Activated CD4-positive, alpha-beta T cell treated with anti-CD3 and anti-CD28 coated beads, Interleukin-2, amount 50 U/mL, for 4 hours (primary cell): ENCODE measurements at places on chromosomes 16 and 17.

- DNase-seq: no peak
Measured at GRCh38 chr17:72710834-72711233, 381.7 kb downstream of the SLC39A11 start.

- DNase-seq: no peak
Measured at GRCh38 chr16:22388101-22388644, 13.8 kb upstream of the CDR2 start.

- no peak for DNase-seq
Measured at GRCh38 chr17:30869005-30869404, 37.0 kb downstream of the TEFM start.

DNA sequence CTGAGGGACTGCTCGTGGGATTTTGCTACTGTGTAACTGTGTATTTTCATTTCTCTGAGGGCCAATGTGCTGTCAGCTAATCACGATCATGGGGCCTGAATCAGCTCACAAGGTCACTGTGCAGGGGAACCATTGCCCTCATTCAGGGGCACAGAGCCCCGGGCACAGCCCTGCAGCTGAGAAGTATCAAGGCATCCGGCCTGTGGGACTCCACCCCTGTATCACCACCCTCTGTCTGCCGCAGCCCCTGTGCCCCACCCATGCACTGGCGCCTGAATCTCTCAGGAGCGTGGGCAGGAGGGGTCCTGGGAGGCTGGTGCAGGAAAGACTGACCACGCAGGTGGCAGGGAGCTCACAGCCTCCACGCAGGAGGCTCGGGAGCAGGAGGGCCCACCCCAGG, 43.4 kb upstream of the RASD1 start:
- DNase-seq: no peak

- no peak for DNase-seq
Measured at GRCh38 chr16:85357924-85358505, 245.7 kb upstream of the CIBAR2 start.

GRCh38 chr16:907842-908241, 62.9 kb downstream of the LMF1 start:
- DNase-seq: no peak

DNA sequence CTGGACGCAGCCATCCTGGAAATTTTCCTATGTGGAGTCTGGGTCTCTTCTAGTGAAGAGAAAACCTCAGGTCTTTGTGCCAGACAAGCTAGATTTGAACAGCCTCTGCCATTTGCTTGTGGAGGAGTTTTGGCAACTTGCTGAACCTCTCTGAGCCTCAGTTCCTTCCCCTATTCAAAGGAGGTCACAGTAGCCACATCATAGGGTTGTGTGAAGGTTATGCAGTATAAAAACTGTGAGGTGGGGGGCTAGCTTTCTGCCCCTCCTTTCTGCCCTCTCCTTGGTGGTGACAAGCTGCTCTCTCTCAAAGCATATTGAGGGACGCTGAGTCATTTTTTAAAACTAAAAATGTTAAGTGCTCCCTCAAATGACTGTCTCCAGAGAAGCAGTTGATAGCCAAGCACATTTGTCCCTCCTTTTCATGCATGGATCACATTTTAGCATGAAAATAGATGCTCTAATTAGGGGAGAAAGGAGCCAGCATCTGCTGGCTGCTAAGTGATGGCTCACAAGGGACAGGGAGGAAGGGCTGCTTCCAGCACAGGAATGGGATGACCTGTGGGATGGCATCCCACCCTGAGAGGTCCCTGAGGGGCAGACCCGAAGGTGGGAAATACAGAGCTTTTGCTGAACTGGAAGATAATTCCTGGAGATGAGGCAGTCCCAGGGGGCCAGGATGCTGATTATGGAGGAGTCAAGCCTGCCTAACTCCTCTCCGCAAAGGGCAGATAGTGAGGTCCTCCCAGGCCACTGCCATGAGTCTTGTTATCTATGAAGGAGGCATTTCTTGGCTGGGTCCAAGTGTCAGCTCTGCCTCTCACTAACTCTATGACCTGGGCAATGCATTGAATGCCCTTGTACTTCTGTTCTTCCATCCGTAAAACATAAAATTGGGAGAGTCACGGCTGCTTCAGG, 218.8 kb downstream of the RAB11FIP4 start:
- DNase-seq: no peak

- DNase-seq: no peak
Measured at GRCh38 chr16:65373097-65373496, 251.2 kb upstream of the CDH11 start.

DNA sequence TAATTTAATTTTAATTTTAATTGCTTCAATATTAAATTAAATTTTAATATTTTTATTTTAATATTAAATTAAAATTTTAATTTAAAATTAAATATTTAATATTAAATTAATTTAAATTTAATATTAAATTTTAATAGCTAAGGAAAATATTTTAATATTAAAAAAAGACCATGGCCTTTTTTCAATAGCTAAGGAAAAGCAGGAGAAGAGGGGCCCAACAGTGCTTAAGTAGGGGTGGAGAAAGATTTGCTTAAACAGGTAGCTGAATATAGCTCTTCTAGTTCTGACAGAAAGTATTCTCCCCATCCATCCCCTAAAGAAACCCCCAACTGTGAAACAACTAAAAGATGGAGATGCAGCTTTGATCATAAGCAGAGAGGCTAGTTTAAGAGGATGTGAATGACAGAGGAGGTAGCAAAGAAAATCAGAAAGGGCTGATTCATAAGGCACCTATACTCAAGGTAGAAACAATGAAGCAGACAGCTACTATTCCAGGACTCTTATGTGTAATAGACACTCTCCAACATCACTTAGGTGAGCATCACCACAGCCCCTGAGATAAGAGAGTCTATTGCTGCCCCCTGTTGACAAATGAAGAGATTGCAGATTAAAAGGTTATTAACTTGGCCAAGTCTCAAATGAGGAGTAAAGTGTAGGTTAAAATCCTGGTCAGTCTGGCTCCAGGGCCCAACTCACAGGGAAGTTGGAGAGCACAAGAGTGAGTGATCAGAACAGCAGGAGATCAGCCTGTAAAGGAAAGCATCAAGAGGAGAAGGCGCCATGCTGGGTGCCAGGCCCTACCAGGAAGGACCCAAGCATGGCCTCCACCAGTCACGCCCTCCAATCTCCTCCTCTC, 7.8 kb upstream of the RNASEK start:
- DNase-seq: no peak

DNA sequence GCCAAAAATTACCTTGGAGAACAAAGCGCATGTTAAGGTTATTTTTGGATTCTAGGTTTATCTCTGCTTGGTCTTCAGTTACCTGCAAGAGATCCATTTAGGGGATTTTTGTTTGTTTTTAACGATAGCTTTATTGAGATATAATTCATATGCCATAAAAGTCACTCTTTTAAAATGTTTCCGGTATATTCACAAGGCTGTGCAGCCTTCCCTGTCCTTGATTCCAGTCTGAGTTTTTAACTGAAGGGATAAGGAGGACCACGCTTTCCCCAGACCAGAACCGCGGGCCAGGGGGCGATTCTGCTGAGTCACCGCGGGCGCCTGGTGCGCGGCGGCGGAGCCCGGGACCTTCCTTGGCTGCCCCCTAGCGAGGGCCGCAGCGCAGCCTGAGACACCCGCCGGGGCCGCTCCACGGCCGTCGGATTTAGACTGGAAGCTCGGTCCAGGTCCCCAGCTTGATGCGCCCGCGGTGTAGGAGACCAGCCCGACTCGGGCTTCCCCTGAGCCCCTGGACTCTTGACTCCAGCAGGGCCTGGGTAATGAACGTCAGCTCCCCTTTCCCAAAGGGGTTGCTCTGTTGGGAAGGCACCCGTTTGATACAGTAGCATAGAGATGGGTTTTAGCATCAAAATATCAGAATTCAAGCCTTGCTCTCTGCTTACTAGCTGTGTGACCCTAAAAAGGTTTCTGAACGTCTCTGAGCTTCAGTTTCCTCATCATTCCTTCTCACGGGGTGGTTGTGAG, 50.0 kb upstream of the STH start:
- DNase-seq: peak; percentile 41

GRCh38 chr16:27314986-27315332, 1.2 kb downstream of the IL4R start:
- no peak for DNase-seq
